ENCODE measurements at places on chromosomes 6 and 20. TPM values are rescaled to one million over a fixed set of nuclear protein-coding genes. Genes with fewer than 3 reads are reported as not detected.

Gene RSPO3
- total RNA-seq = not detected

Gene SLC44A4
- total RNA-seq = not detected

Gene ZNF165
- total RNA-seq = 1.9 TPM

Gene RAB32
- not detected for total RNA-seq

Gene EEF1A2
- total RNA-seq = not detected

Gene ZNF217
- total RNA-seq = 52.5 TPM

Gene CPNE1
- total RNA-seq = 305 TPM

Gene PTPRA
- 57.8 TPM for total RNA-seq

Gene WFDC10B
- not detected for total RNA-seq

Gene C2
- total RNA-seq = 0.73 TPM

Gene SNPH
- total RNA-seq = 3.2 TPM

Gene PYGB
- 35.7 TPM for total RNA-seq

Gene RIN2
- 0.49 TPM for total RNA-seq

Gene CTAGE9
- total RNA-seq = not detected

Gene TSPO2
- not detected for total RNA-seq

Gene ELOVL2
- not detected for total RNA-seq

Gene DEFB126
- not detected for total RNA-seq

Gene RING1
- 43.1 TPM for total RNA-seq

Gene PROKR2
- 0.18 TPM for total RNA-seq

Gene UNC93A
- not detected for total RNA-seq

Gene ANKEF1
- total RNA-seq = 2.3 TPM

Gene BPIFB2
- total RNA-seq = not detected

Gene CCNC
- total RNA-seq = 62.5 TPM

Gene PLN
- not detected for total RNA-seq

Gene CENPW
- 50.0 TPM for total RNA-seq

Gene HCRTR2
- total RNA-seq = not detected

Gene PDE7B
- total RNA-seq = 0.04 TPM

Gene FAM83D
- 11.9 TPM for total RNA-seq

Gene ARMC2
- 6.2 TPM for total RNA-seq

Gene TTK
- total RNA-seq = 19.4 TPM

Gene ENPP4
- 13.2 TPM for total RNA-seq

Gene ERVFRD-1
- total RNA-seq = not detected

Gene DZANK1
- 2.8 TPM for total RNA-seq

Gene SESN1
- total RNA-seq = 20.2 TPM
